ENCODE measurements at places on chromosomes 1 and 21.

- no peak for DNase-seq
Observed at GRCh38 chr1:113434081-113434873, 44.0 kb downstream of the MAGI3 start.

DNA sequence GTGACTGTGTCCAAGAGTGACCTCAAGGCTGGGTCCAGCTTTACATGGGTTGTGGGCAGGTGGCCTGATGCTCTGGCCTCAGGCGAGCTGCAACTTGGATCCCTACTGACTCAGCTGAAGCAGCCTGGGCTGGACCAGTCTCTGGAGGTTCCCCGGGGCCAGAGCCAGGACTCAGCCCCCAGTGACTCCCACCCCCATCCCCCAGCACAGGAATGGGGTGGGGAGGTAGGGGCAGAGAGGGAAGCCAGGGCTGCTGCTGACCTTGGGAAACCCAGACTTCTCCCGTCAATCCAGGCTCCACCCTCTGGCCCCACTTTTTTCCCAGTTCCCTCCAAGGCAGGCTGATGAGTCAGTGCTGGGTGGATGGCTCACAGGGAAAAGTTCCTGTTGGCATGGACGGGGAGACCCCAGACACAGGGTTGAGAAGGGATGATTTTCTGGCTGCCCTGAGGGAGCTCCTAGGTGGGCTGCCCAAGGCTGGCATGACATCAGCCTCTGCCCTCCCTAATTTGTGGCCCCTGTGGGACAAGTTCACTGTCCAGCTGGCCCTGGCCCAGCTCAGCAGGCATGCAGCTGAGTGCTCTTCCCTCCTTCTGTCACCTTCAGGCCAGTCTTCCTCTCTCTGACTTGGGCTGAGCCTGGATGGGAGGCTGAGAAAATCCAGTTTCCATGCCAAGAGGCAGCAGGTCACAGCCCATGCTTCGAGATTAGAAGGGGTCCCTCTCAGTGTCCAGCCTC is 2.2 kb downstream of the ZC3H12A start:
- no peak for DNase-seq

DNA sequence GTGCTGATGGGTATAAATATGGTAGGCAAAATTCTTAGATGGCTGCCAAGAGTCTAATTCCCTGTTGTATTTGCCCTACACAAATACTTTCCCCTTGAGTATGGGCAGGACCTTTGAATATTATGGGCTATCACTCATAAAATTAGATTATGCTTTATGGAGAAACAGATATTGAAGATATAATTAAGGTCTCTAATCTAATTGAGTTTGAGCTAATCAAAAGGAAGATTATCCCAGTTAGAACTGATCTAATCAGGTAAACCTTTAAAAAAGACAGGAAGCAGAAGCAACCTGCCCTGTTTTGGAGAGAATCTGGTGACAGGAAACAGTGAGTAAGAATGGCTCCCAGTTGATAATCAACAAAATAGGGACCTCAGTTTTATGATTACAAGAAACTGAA is 609.0 kb upstream of the PRMT6 start:
- no peak for DNase-seq

GRCh38 chr1:212595787-212596714 is 12.5 kb upstream of the ATF3 start:
- peak; percentile 47 for DNase-seq

GRCh38 chr1:70675737-70676156 is 264.7 kb downstream of the CTH start:
- DNase-seq = peak; percentile 93

- no peak for DNase-seq
Observed at GRCh38 chr1:48043622-48044021, 46.4 kb upstream of the TRABD2B start.

GRCh38 chr1:56310945-56311344 is 268.4 kb downstream of the PLPP3 start:
- DNase-seq = no peak

DNA sequence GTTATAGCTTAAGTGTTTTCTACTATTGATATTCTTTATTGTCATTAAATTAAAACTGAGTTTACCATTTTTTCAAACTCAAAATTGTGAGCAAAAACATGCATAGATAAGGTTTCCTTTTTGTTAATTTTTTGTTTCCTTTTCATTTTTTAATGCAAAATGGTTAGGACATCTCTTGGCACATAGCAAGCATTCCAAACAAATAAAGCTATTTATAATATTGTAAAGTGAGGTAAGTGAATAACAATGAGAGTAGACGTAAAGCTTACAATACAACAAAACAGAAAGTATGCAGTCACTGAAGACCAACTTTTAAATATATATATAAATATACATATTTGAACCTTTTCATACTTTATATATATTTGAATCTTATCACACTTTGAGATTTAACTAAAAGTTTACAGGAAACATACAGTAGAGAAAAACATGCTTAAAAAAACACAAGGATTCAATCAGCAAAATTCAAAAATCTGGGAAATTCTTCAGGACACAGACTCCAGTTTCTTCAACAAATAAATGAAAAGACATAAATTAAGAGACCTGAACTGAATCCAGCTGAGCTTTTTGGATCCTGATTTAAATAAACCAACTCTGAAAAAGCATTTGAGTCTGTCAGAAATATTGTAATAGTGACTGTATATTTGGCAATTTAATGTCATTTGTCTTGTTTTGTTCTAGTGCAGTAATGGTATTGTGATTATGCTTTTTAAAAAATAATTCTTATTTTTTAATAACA is 67.5 kb upstream of the SAMSN1 start:
- DNase-seq = no peak

All from hematopoietic multipotent progenitor cell treated with erythropoietin and hydrocortisone succinate and interleukin-3 and kit ligand, for 4 days (in vitro differentiated cells).